ENCODE measurements at places on chromosomes 4 and X. TPM values are rescaled to one million over a fixed set of nuclear protein-coding genes. Genes with fewer than 3 reads are reported as not detected.

Gene CT45A1
- total RNA-seq = not detected

Gene CCSER1
- 246 TPM for total RNA-seq

Gene CISD2
- total RNA-seq = 54.3 TPM

Gene TMEM156
- total RNA-seq = 0.31 TPM

Gene MID1
- total RNA-seq = 24.6 TPM

Gene EDA
- 5.5 TPM for total RNA-seq

Gene CEP135
- 42.0 TPM for total RNA-seq

Gene CT45A10
- not detected for total RNA-seq

Gene SMIM31
- total RNA-seq = not detected

Gene CHRDL1
- 14.7 TPM for total RNA-seq

Gene SMIM14
- 59.9 TPM for total RNA-seq

Gene PPP4R3C
- not detected for total RNA-seq

Gene GPR143
- total RNA-seq = 1.2 TPM

Gene CFAP99
- total RNA-seq = not detected

Gene CXCL6
- 0.62 TPM for total RNA-seq

Gene OPRPN
- not detected for total RNA-seq

Gene PNCK
- total RNA-seq = 27.5 TPM

- DNase-seq = peak; percentile 74
These were observed at the start of gene ADGRL3 for GRCh38 chr4:61200187-61200915. Gene ADGRL3, plus strand, starts transcription at chr4:61200326.

- DNase-seq = no peak
These were observed 130.6 kb downstream of the UGT8 start for GRCh38 chr4:114729068-114729738.

DNA sequence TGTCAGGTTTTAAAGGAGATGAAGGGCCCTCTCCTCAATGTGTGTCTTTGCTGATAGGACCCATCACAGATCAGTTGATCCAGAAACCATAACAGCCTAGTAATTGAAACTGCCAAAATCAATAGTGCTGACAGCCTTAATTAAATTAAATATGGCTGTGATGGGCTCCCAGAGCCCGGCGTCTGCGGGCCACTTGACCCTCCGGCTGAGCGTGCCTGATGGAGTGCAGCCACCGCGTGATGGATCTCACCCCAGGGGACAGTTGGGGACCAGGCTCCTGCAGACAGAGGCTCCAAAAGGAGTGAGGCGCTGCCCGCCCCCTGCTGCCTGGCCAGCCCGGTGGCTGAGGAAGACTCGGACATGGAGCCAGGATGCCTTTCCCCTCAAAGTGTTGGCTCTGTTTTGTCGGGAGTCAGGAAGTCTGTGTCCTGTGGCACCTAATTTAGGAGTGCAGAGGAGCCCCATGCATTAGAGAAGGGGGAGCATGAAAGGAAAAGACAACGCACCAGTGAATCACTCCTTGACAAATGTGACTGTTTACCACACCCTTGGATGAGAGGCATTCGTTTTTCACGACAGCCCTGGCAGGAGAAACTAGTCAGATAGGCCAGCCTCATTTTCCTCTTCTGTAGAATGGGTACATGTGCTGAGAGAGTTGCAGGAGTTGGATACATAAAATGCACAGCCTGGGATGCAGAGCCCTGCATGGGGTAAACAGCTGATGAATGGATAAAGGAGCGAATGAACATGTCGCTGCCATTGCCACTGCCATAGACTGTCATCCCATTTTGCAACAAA, 40.9 kb upstream of the MSX1 start:
- no peak for DNase-seq

DNA sequence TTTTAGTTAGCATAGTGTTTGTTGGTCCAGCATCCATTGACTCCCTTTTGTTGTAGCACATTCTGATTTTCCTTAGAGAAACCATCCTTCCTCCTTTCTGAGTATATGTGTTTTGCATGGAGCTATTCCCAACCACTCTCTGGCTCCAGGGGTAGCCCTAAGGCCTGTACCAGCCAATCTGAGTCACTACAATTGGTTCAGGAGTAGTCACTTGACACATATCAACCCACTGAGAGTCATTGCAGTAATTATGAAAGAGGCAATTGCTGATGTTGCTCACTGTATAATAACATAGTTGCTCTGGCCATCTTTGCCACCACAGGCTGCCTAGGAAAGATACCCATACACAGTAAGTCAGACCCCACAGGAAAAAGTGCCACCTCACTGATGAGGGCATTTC, 71.2 kb upstream of the GRID2 start:
- no peak for DNase-seq

DNA sequence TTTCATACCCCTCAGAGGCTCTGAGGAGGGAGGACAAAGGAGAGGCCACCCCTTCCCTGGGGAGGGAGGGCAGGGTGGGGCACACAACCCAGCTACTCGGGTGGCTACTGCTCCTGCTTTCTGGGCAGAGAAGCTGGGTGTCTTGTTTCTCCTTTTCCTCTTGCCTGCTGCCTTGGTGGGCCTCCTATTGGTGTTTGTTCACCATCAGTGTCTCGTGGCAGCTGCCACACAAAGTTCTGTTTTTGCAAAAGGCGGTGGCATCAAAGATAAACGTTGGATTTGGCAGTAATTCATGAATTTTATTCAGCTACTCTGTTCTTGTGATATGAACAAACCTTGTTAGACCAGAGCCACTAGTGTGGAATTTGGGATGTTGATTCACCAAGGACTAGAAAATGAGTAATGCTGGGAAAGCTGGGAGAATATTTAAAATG, 153.0 kb upstream of the SCML1 start:
- DNase-seq = no peak

GRCh38 chr4:83712890-83713289, 177.0 kb downstream of the GPAT3 start:
- DNase-seq = no peak

GRCh38 chr4:151599863-151600262, 160.9 kb downstream of the GATB start:
- DNase-seq = no peak

GRCh38 chr4:5526080-5526846, 182.1 kb downstream of the EVC2 start:
- no peak for DNase-seq

DNA sequence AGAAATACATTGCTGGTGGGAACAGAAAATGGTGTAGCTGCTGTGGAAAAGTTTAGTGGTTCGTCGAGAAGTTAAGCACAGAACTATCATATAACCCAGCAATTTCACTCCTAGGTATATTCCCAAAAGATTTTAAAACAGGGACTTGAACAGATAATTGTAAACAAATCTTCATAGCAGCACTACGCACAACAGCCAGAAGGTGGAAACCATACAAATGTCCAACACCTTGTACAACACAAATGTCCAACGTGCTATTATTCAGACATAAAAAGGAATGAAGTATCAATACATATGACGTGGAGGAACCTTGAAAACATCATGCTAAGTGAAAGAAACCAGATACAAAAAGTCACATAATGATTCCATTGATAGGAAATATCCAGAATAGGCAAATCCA, 37.9 kb downstream of the CUL4B start:
- DNase-seq = no peak

DNA sequence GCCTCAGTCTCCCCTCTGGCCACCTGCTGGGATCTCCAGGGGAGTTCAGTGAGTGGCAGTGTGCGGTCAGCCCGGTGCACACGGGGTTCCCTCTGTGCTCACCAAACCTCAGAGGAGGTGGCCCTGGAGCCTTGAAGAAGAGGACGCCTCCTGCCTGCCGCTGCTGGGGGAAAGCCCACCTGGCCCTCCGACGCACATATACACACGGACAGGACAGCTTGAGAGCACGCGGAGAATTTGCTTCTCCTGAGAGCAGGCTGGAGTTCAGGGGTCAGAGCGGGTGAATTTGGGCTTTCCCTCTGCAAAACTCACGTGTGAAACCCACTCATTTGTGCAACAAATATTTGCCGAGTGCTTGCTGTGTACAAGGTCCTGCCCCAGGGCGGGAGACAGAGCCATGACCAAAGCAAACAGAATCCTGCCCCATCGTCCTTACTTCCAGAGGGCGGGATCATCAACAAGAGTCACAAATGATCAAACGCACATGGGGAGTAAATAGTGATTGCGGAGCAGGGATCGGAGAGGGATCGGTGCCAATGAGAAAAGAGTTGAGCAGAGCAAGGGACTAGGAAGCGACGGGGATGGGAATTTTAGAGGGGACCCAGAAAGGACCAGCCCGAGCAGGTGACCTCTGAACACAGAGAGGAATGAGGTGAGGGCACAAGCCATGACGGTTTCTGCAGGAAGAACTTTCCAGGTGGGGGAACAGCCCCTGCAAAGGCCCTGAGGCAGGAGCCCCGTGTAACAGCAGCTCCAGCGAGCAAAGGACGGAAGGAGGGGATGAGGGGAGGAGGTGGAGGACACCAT, 17.6 kb downstream of the BLOC1S4 start:
- DNase-seq = no peak

- no peak for DNase-seq
These were observed 9.9 kb upstream of the GPM6B start for GRCh38 chrX:13826770-13827169.

DNA sequence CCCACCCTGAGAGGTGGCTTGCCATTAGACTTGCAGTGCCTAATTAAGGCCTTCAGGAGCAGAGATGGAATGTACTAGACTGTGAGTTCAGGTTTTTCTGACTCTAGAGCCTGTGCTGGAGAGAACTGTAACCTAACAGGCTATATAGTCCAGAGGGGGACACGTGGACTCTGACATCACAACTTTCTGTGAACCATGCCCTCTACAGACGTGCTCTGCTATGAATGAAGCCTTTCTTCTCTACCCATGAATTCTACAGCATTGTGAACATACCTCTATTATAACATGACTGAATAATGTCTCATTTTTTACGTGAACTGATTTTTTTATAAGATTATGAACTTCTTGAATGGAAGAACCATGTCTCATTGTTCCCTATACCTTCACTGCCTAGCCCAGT, 68.8 kb downstream of the EVC2 start:
- DNase-seq = no peak

- no peak for DNase-seq
These were observed 55.2 kb downstream of the AREG start for GRCh38 chr4:74499986-74500781.

GRCh38 chrX:53086464-53086863, 4.3 kb downstream of the TSPYL2 start:
- no peak for DNase-seq

- no peak for DNase-seq
These were observed 63.5 kb downstream of the TMEM131L start for GRCh38 chr4:153529646-153530045.

DNA sequence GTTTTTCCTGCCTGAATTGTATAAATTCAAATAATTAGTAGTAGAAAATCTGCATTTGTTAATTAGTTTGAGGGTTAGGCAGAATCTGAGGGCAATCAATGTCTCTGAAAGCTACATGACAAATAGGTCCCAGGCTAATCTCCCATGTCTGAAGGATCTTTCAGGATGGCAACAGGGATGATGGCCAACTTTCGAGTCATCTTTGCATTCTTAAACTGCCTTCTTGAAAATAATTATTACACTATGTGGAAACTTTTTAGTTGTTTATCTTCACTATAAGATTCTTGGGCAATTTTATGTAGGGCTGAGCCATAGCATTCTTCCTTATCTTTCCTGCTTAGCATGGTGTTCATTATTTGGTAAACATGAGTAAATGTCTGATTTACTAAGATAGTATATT, 490.3 kb upstream of the EPHA5 start:
- no peak for DNase-seq

DNA sequence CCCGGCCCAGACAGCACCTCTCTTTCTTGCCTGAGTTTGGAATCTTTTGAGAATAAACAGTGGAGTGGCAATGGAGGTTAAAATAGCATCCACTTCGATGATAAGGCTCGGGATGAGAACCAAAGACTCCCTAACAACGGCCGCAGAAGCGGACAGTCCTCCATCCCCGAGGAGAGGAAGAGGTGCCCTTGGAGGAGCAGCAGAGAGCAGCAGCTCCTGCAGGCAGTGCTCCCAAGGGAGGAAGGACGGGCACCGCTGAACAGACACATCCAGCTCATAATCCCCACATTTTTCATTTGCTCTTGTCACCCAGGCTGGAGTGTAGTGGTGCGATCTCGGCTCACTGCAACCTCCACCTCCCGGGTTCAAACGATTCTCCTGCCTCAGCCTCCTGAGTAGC, 61.3 kb downstream of the DCTD start:
- DNase-seq = no peak

GRCh38 chr4:4423706-4424498, 37.0 kb downstream of the NSG1 start:
- DNase-seq = no peak

DNA sequence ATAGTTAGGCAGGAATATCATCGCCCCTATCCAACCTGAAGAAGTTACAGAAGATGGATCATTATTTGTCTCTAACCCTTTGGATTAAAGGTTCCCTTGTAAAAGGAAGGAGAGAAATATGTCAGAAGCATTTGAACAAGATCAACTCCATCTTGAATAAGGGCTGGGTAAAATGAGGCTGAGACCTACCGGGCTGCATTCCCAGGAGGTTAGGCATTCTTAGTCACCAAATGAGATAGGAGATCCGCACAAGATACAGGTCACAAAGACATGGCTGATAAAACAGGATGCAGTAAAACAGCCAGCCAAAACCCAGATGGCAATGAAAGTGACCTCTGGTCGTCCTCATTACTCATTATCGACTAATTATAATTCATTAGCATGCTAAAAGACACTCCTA, 148.9 kb downstream of the GALNTL6 start:
- DNase-seq = no peak

GRCh38 chr4:152220201-152220666, 315.7 kb downstream of the FBXW7 start:
- DNase-seq = no peak

DNA sequence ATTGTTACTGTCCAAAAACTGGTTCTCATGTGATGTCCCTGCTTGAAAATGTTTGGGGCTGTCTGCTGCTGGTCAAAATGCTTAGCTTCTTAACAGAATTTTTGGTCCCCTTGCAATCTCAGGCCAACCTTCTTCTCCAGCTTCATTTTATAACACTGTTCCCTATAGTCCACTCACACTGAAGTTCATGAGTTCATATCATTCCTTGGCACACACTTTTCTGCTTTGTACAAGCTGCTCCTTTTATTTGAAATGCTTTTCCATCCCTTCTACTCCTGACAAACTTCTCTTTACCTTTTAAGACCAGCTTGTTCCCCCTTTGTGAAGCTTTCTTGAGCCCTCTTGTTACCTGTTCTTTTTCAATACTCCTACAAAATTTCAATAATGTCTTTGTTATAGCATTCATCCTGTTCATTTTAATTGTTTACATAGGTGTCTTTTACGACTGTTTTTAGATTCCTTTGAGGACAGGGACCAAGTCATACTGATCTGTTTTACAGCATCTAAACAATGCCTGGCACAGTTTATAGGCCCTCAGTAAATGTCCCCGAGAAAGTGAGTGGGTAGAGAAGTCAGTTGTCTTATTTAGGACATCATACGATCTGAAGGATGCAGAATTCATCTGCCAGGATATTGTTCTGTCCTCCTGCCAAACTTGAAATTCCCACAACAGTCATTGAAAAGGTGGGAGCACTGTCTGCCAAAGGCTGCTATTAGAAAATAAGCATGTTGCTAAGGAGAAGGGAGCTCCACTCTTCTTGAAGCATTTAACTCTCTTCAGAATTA, 134.4 kb upstream of the BMPR1B start:
- no peak for DNase-seq

DNA sequence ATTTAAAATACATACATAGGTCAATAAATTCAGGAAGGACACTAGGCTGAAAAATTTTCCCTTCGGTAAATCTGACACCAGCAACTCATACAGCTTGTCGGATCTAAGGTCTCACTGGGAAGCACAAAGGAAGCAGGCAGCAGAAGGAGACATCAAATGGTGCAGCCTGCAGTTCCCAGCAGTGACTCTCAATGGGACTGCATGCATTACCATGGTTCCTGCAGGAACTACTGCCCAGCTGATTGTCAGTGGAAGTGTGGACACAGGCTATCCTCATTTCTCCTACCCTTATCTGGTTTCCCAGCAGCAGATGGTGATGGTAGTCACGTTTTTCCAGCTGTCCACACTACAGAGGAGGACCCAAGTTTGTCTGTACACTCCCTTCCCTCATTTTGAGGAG, 113.3 kb downstream of the PPP1R2C start:
- no peak for DNase-seq
